ENCODE measurements at places on chromosomes 12 and 14. TPM values are rescaled to one million over a fixed set of nuclear protein-coding genes. Genes with fewer than 3 reads are reported as not detected.

FOXM1 gene
- 147 TPM for total RNA-seq

GARIN6 gene
- total RNA-seq = not detected

KRT74 gene
- total RNA-seq = not detected

LYZ gene
- total RNA-seq = 0.26 TPM

GAS2L3 gene
- total RNA-seq = 36.2 TPM

DNA sequence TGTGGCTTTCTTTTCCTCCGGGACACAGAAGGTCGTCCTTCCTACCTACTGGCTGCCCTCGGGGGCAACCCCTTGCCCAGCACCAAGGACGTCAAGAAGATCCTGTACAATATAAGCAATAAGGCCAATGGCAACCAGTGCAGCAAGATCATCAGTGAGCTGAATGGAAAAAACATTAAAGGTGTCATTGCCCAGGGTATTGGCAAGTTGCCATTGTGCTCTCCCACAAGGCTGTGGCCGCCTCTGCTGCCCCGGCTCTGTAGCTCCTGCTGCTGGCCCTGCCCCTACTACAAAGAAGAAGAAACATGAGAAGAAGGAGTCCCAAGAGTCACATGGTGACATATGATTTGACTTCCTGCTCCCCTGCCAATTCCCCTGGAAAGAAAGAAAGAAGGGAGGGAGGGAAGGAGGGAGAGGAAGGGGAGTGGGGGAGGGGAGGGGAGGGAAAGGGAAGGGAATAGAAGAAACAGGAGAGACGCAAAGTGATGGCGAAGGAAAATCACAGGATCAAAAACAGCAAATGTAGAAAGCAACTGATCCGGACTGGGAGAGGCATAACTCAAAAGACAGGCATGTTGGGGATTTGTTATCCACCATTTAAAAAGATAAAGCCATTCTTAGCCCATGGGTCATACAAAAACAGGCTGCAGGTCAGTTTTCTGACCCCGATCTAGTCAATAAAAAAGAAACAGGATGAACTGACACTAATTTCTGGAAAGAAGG lies 61.3 kb upstream of the RESF1 start:
- no peak for DNase-seq

- no peak for DNase-seq
These were observed 29.2 kb upstream of the SEL1L start for GRCh38 chr14:81562818-81563217.

- no peak for DNase-seq
These were observed 22.2 kb downstream of the LPCAT3 start for GRCh38 chr12:6996040-6996441.
